ENCODE measurements at places on chromosomes 4 and X.

DNA sequence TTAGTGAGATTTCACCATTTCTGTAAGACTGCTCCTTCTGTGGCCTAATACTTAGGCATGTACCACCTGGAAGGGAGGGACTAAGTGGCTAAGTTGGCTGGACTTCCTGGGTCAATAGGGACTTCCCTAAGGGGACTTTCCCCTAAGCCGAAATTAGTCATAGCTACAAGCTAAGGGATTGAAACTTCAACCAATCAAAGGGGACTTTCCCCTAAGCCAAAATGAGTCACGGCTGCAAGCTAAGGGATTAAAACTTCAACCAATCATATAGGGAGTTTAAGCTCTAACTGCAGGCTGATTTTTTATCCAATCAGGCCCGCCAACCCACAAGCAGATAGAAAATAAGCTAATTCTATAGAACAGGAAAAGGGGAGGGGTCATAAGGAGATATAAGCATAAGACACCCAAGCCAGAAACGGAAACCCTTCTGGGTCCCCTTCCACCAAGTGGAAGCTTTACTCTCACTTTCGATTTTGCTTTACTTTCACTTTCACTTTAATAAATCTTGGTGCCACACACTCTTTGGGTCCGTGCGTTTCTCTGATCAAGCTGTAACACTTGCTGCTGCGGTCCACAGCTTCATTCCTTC lies 382.8 kb downstream of the KLHL4 start:
- DNase-seq = no peak

DNA sequence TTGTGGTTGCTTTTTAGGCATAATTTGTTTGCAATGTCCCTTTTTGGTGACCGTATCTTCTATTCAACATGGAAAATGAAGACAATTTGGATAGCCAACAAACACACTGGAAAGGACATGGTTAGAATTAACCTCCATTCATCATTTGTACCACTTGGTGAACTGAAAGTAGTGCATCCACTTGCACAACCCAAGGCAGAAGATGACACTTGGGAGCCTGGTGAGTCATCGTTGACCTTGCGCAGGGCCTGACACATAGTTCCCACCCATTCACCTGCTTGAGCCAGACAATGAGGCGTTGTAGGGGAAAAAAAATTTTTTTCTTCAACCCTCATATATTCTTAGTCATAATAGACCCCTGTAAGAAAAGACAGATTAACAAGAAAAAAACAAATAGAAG lies 32.4 kb downstream of the EGF start:
- DNase-seq = no peak

- no peak for DNase-seq
Measured at GRCh38 chr4:118270492-118270891, 82.3 kb downstream of the PRSS12 start.

DNA sequence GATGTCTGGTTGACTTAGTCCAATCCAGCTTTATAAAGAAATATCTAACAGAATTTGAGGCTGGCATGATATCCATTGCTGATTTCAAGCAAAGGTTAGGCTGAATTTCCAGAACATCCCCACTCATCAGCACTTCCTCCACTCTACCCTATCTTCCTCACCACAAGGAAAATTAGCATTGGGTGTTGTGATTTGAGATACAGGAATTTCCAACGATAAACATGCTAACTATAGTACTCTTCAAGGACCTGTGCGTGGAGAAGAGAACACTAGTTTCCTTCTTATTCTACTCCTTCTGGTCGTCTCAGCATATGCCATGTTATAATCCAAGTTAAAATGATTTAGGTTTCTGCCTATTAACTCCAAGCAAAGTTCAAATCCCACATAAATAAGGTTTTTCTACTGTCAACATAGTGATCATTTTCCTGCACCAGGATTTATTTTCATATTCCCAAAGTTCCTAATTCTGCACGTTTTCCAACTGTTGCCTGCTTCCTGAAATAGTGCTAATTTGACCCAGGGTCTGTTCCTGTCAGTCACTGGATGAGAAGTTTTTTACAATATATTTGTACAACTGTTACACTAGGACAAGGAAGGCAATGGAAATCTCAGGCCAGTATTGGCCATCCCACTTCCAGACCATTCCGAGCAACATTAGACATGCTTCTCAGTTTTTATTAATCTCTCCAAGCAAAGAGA lies 177.6 kb upstream of the EDNRA start:
- no peak for DNase-seq

- DNase-seq = no peak
Measured at GRCh38 chr4:130071746-130072145, 975.8 kb downstream of the C4orf33 start.

GRCh38 chr4:158788516-158788915 lies 19.7 kb downstream of the FNIP2 start:
- DNase-seq = no peak

DNA sequence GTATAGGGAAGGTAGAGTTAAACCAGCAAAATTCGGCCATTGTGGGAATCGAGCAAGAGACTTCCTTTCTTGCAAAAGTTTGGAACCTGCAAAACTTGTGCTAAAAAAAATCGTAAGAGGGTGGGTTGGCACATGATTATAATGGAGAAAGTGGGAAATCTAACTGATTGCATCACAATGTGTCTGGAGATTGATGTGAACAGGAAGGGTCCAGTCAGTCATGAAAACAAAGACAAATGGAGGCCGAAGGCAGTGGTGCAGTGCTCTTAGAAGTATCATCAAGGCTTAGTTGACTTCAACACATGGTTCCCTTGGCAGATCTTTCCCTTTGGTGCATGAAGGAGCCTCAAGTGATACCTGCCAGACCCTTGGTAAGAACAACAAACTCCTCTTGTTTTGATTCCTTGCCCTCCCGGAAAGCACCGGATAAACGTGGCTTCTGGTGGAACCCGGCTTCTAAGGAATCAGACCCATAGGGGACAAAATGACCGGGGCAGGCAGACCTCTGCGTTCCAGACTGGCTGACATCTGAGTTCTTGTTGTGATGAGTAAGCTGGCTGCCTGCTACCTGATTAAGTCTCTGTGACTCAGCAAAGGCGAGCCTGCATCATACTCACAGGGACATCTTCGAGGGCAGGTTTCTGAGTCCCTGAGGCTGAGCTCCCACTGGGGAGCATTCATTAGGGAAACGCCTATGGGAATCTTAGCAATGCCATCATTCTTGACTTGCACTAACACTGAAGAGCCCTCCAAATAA lies 87.7 kb upstream of the MAP3K15 start:
- no peak for DNase-seq

DNA sequence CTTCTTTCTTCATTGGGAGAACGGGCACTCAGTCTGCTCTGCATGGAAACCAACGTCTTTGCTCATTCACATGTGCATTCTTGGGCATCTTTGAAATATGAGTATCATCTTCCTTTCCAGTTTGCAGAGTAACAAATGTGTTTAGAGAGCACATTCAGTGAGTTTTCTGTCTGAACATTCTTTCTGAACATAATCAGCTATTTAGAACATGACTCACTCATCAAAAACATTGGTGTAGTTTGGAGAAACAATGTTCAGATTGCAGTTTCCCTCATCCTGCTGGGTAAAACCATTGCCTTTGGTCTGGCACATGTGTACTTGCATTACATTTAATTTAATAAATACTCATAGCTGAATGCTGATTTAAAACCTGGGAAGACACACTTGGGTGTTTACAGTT lies 81.5 kb upstream of the F9 start:
- DNase-seq = no peak

- DNase-seq = no peak
Measured at GRCh38 chr4:16684097-16684496, 214.3 kb downstream of the LDB2 start.

DNA sequence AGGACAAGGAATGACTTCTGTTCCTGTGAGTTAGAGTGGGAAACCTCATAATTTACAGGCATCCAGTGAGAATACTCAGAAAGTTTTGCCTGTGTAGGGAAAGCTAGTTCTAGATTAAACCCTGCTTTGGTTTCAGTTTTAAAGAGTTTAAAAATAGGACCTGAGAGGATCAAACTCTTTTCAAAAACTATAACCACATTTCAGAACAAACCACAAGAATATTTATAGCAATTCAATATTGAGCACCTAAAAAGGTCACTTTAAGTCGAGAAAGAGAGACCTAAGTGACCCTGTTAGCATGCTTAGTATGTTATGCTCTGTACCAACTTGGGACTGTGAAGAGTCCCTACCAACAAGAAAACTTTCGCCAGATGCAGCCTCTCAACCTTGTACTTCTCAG lies 17.4 kb upstream of the PWWP3B start:
- DNase-seq = no peak

GRCh38 chr4:5416637-5417036 lies 291.7 kb downstream of the EVC2 start:
- no peak for DNase-seq
